GM12878 (cell line): ENCODE measurements at places on chromosomes 2 and 18. TPM values are rescaled to one million over a fixed set of nuclear protein-coding genes. Genes with fewer than 3 reads are reported as not detected.

The ZAP70 gene
- polyA plus RNA-seq: 1.2 TPM in 2 replicates

The SAG gene
- not detected in 2 replicates for polyA plus RNA-seq

The IFIH1 gene
- polyA plus RNA-seq: 8.4 and 24.9 TPM in 2 replicates

The PID1 gene
- not detected in 2 replicates for polyA plus RNA-seq

The ARMC9 gene
- polyA plus RNA-seq: 21.4 and 25.0 TPM in 2 replicates

The ATP6V1C2 gene
- polyA plus RNA-seq: 1.0 and 1.2 TPM in 2 replicates

The RNF103 gene
- polyA plus RNA-seq: 5.2 TPM in 2 replicates

The B4GALT6 gene
- polyA plus RNA-seq: 13.6 and 15.8 TPM in 2 replicates

The BOLL gene
- polyA plus RNA-seq: not detected in 2 replicates

DNA sequence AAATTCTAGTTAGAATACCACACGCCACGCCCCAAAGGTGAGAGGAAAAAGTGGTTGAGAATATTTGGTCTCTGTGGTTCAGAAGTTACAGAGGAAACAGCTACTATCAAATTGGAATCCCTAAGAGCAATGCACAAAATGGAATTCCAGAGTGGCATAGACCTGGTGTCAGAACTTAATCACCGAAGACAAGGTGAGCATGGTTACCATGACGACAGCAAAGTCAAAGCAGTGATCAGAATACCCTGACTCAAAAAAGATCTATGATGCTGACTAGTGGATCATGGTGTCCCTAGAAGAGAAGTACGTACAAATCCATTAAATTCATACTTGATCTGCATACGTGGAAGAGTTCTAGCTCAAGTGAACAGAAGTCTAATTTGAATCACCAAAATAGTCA, 14.5 kb downstream of the LRRTM4 start:
- no peak for DNase-seq

DNA sequence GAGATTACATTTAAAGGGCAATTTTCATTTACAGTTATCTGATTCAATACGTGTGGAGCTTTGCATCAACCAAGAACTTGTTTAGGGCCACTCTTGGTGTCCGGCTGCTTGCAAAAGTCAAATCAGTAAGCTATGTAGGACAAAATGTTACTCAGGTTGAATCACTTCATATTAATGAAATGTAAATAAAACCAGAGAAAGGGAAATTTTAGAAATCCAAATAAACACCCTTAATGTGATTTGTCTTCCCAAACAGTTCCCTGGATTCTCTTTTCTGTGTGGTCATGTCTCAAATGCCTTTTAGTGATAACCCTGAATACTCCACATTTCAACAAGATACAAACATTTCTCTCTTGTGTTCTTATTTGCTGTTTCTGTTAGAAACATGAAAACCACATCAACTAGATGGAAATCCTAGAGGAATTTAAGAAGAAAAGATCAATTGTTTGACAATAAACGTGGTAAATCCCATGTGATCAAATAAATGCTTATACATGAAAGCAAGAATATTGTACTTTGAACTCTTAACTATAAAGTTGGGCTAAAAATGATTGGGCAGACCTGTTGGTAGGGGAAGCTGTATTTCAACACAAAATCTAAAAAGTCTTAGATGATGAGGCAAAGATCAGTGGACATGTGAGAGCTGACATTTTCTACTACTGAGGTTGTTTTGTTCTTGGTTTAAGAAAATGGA, 101.3 kb downstream of the CDC42EP3 start:
- no peak for DNase-seq

GRCh38 chr2:125591954-125592353, 1064.0 kb upstream of the GYPC start:
- DNase-seq: no peak

DNA sequence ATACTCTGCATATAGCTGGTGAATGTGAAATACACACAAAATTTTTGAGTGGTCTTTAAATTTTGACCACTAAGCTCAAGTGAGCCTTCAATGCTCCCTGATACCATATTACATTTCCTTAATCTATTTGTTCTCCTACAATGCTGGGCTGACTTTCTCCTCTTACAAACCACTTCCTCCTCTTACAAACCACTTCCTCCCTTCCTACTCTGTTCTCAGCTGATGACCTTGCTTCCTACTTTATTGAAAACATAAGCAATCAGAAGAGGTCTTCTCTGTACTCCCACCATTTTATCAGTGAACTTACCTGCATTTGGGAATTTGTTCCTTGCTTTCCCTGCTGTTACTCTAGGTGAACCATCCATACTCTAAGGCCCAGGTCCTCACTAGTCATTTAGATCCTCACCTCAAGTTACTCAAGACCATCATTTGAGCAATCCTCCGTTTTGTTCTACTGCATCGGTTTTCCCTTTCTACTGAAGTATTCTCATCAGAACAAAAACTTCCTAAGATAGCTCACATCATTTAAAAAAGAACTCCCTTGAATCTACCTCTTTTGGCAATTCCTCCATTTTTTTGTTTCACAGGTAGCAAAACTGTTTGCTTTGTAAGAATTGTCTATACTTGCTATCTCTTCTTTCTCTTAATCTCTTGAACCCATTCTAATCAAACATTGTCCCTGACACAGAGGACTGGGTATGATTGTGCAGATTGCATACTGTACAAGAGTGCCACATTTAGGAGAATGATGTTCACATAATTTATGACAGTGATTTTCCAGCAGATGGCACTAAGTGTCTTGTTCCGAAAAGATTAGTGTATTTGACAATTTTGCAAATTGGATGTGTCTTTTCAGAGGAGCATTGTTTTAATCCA, 96.5 kb downstream of the EPB41L5 start:
- peak; percentile 19 for DNase-seq

GRCh38 chr18:26621161-26622026, 73.0 kb upstream of the KCTD1 start:
- no peak for DNase-seq

DNA sequence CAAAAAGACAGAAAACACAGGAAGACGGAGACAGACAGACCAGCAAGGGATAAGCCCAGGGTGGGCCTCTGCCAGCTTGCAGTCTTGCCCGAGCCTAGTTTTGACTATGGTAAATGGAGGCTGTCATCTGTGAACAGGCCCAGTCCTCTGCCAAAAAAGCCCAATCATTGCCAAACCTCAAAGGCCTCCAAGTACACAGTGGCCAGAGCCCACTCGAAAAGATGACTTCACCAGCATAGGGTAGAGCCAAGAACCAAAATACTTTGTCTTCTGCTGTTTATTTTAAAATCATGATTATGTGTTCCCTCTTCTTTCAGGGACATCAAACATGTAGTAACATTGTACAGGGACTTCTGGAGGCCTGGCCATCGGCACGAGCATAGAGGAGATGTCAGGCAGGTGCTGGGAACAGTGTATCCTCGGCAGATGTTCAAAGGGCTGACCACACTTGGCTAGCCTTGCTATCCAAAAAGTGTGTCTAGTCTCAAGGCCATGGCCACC, 66.0 kb downstream of the TTC32 start:
- DNase-seq: no peak

- DNase-seq: no peak
Observed at GRCh38 chr2:207166349-207167098, 776 bp upstream of the KLF7 start.

DNA sequence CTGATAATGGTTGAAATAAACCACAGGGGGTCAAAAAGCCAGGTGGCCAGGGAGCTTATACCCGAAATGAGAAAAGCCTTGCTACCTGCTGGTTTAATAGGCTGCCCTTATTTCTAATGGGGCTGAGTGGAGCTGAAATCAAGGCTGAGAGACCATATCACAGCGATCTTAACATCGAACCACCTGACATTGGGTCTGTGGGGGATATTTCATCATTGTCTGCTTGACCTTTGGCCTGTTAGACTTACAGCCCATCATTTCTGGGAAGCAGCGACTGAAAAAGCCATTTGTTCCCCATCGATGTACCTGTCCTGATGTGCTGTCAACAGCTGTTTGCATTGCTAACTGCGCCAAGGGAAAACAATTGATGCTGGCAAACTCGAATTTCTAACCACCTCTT, 199.7 kb upstream of the SLC14A2 start:
- DNase-seq: no peak

GRCh38 chr2:172113617-172114016, 10.9 kb upstream of the DLX2 start:
- DNase-seq: no peak

DNA sequence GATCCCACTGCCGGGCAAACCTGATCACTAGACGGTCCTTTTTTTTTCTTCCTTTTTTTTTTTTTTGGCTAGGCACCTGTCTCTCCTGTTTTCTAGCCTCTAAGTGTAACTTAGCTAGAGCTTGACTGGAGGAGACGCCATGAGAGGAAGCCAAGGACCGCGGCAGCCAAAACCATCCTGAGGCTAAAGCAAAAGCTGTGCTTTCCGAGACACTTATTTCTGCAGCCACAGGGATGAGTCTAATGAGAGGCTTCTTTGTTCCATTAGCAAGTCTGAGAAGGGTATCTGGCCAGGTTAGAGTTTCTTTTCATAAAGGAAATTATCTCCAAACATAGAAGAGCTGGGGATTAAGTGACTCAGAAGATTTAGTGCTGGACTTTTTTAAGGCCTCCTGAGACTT, 7.3 kb upstream of the CXCR4 start:
- DNase-seq: no peak

GRCh38 chr2:190126798-190127197, 64.3 kb upstream of the MSTN start:
- no peak for DNase-seq

- no peak for DNase-seq
Observed at GRCh38 chr18:46408334-46408987, 248.6 kb downstream of the LOXHD1 start.

- DNase-seq: no peak
Observed at GRCh38 chr2:41966431-41966893, 81.4 kb upstream of the PKDCC start.

DNA sequence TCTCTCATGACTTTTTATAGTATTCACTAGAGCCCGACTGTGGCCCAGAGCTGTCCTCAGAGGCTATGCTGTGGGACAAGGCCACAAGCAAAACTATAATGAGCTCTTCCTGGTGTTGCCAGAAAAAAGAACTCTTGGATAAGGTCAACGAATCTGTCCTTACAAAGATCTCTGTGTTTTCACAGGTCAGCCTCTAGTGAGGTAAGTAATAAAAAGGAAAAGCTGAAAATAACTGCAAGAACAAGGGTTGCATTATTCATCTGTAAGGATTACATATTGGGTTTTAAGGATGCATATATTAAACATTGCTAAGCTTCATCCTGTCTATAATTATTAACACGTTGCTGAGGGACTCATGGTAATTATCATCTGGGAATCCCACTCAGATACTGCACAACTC, 62.8 kb upstream of the ATL2 start:
- no peak for DNase-seq

GRCh38 chr18:2981212-2981728, 31.7 kb downstream of the LPIN2 start:
- DNase-seq: no peak

DNA sequence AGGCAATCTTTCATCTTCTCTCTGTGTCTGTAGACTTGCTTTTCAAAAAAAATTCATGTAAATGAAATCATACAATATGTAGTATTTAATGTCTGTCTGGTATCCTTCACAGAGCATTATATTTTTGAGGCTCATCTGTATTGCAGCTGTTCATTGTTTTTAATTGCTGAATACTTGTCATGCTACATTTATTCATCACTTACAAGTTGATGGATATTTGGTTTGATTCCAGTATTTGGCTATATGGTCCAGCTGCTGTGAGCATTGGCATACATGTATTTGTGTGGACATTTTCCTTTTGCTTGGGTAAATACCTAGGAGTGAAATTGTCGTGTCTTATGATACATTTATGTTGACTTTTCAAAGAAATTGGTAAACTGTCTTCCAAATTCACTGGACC, 441.4 kb downstream of the DCDC2C start:
- DNase-seq: no peak

DNA sequence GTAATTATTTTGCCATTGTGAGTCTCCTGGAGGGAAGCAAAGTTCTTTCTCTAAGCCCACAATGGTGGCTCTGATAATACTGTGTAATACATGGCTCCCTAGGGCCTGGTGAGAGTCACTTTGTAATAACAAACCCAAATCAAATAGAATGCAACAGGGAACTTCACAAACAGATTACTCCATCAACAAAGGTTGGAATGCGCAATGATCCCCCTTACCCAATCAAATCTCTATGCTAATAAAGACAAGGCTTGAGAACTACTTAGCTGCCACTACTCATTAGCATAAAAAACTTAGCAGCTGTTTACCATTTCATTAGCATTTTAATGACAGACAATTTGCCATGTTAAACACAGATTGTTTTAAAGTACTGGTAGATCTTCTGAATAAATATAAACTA, 285.6 kb upstream of the SESTD1 start:
- DNase-seq: no peak

- DNase-seq: no peak
Observed at GRCh38 chr18:59344996-59345395, 14.1 kb downstream of the LMAN1 start.

- no peak for DNase-seq
Observed at GRCh38 chr2:71460595-71461303, 7.4 kb downstream of the DYSF start.

GRCh38 chr2:100606726-100607343, 44.0 kb downstream of the PDCL3 start:
- DNase-seq: no peak

DNA sequence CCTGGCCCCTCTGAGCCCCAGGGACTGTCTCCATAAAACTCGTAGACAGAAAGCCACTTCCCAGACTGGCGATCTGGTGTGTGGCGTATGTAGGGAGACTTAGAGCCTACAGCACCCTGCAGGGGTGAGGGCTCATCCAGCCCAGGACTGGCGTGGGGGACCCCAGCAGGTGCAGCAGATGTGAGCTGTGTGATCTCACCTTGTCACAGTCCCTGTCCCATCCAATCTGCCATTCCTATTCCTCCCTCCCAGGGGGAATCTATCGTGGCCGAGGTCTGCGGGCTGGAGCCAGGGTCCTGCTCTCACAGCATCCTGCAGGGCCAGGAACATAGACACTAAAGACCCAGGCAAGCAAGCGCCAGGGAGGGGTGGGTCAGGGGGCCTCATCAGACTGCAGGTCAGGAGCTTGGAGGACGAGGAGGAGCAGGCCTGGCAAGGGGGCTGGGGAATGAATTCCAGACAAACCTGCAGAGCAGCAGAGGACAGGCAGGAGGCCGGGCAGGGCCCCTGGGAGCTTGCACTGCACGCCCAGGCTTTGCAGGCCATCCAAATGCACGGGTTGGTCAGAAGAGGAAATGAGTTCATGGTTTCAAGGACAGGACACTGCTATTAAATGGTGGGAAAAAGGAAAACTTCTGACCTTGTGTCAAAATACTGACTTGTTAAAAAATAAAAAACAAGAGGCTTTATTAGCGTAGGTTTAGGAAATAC, 32.5 kb downstream of the HS6ST1 start:
- DNase-seq: no peak

DNA sequence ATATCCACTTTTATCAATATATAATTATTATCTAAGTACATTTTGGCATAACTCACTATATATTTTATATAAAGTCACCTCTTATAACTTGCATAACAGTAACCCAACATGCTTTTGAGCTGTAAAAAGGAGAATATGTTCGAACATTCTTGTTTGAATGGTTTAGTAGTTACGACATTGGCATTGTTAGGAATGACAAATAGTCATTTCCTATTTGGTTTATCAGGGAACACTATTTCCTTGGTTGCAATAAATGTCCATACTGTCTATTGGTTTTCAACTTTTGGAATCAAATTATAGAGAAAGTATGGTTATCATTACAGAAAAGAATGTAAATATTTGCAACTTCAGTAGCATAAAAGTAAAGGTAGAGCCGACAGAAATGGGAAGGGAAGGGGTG, 124.1 kb downstream of the PARD3B start:
- DNase-seq: no peak

GRCh38 chr18:2687390-2688001, 32.0 kb downstream of the SMCHD1 start:
- DNase-seq: peak; percentile 26
